LNCaP clone FGC (cell line): ENCODE measurements at places on chromosomes 3 and 15.

DNA sequence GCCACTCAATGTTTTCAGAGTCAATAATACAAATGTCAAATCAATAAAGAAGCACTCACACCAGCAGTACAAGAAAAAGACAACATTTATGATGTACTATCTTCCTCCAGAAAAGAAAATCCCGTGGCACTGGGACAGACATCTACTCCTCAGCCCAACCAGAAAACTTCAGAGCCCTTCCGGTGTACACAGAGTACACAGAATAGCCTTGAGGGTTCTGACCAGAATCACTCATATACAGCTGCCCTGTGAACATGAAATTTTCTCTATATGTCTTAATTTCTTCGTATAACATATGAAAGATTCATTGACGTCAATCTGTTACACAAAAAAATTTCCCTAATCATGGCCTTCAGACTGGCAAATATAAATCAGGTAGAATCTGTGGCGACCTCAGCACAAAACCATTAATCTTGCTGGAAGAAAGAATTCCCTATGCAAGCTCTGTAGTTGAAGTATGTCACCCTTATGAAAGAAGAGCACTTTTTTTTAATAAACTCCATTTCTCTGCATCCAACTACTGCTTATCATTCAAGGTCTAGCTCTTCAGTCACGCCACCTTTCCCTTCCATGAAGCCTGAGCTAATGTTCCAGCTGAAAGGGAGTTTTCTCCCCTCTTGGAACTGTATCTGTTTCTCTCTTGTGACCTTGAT lies 53.8 kb upstream of the PLAAT1 start:
- no peak for DNase-seq

DNA sequence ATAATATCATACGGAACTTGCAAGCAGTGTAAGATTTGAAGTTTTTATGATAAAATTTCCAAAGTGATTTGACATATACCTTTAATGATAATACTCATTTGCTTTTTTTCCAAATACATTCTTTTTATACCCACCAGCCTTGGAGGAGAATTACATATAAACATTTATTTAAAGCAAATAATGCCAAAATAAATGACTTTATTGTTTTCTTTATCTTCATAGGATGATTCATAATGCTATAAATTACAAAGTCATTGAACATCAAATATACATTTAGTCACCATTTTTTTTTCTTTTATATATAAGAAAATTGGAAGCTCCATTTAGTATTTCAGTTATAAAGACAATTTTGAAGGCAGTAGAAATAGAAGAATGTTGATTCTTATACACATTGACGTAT lies 450.9 kb downstream of the NAALADL2 start:
- DNase-seq = peak; percentile 65

- DNase-seq = peak; percentile 81
These were observed 42.3 kb upstream of the USP3 start for GRCh38 chr15:63462088-63462487.

DNA sequence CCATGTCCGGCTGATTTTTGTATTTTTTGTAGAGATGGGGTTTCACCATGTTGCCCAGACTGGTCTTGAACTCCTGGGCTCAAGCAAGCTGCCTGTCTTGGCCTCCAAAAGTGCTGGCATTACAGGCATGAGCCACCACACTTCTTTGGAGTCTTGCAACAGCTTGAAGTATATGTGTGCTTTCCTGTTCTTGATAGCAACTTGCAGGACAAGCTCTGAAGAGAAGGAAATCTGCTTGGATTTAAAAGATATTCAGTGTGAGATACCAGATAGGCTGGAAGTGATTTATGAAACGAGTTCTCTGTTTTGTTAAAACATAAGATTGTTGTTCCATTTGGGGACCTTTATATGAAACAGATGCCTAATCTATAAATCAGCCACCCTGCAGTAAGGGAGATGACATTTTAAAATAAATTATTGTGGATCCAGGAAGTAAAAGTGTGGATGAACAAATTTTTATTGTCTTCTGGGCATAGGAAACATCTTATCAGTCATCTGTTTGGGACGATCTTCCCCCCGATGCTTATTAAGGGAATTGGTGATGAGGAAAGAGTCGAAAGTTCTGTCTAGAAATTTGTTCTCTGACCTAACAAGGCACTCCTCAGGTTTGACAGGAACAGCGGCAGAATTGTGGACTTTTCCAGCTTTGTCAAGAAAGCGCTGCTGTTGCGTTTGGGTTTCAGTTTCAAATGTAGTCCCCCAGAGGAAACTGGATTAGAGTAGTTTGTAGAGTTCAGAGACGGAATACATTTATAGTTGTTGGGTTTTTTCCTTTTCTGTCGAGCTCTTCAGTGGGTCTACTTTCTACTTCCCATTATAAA lies 53.7 kb upstream of the MAGI1 start:
- DNase-seq = no peak

- DNase-seq = no peak
These were observed 534.6 kb upstream of the ROBO2 start for GRCh38 chr3:76505202-76505845.

DNA sequence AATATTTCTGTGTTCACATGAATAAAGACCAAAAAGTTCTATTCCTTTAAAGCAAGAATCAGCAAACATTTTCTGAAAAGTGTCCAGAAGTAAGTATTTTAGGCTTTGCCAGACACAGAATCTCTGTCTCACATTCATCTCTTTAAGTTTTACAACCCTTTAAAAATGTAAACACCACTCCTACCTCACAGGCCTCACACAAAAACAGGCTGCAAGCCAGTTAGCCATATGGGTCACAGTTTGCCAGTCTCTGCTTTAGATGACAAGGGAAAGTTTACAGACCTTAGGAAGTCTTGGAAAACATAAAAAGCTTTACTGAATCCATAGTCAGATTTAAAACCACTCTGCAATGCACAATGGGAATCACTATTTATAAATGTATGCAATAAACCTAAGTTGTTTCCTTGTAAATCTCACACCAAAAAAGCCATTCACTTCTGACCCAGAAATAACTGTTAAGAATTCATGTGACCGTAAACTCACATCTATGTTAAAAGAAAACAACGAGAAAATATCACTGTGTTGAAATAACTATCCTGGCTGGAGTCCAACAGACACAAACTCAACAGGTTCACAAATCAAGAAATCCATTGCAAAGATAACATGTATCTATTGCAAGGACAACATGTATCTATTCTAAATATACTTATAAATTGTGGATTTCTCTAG lies 308.2 kb downstream of the ULK4 start:
- no peak for DNase-seq

- DNase-seq = no peak
These were observed 138.7 kb downstream of the CHL1 start for GRCh38 chr3:335240-335639.

- no peak for DNase-seq
These were observed 67.9 kb downstream of the CRTC3 start for GRCh38 chr15:90597577-90597976.

DNA sequence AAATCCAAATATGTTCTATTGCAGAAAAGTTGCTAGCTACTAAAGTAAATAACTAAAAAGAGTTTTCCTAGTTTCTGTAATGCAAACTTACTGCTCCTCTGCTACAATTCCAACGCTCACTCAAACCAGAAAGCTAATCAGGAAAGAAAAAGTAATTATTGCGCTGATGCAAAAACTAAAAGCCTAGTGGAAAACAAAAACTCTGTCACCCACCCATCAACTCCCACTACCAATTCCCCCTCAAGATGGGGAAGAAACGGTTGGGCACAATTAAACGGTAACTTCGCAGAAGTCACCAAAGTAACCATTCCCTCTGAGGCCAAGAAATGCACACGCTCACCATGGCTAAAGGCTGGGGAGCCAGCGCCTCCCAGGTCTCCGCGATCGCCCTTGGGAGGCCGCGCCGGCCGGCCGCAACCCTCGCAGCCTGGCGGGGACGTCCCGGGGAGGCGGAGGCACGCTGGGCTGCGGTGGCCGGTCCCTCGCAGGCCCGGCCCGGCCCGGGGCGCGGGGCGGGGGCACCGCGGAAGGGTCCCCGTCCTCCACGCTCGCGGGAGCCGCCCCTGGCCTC lies 684 bp downstream of the SLTM start:
- no peak for DNase-seq
